ENCODE measurements at places on chromosomes 4 and X.
A peak's percentile ranks its signal among the peaks of the same experiment; 100 is the strongest.

- no peak for DNase-seq
Observed at GRCh38 chrX:36650622-36651021, 357.5 kb upstream of the FAM47C start.

DNA sequence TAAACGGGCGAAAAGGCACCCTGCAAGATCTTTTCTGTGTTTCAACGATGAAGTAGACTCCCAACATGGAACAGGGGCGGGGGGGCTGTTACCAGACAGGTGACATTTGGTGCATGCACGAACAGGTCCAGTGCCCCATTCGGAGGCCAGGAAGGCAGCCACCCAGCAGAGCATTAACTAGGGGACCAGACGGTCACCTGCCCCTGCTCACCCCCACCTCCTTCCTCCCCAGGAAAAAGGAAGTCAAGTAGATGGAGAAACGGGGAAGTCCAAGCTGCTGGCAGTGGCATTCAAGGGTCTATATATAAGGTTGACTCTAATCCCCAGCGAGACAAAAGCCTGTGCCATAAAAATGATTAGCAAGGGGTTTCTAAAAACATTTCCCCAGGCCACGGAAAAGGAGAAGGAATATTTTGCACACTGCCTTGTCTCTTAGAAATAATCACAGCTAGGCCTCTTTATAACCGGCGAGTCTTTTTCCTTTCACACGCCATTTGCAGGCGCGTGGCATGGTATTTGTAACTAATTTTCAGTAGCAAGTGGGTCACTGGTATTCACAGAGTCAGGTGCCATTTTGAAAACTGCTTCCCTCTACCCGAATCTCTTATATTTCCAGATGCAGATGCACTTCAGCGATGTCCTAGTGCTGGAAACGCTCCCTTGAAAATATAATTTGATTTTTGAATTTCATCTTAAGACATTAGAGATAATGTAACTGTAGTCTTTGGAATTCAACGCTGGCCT, 1.2 kb upstream of the TMSB4X start:
- DNase-seq = no peak

- no peak for DNase-seq
Observed at GRCh38 chr4:104519588-104519987, 24.9 kb upstream of the CXXC4 start.

DNA sequence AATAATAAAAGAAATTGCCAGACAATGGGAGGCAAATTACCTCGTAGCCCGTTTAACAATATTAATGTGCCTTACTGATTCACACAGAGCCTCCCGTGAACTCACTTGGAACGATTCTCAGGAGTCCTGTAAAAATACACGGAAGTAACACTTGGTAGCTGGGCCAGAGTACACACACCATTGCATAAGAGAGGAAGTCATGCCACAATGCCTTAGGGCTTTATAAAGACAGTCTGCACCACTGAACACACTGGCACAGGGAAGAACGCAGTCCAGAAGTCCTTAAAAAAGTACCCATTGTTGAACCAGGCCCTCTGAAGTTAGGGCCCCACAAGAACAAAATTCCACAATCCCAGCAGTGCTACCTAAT, 15.1 kb downstream of the SLC2A9 start:
- no peak for DNase-seq

DNA sequence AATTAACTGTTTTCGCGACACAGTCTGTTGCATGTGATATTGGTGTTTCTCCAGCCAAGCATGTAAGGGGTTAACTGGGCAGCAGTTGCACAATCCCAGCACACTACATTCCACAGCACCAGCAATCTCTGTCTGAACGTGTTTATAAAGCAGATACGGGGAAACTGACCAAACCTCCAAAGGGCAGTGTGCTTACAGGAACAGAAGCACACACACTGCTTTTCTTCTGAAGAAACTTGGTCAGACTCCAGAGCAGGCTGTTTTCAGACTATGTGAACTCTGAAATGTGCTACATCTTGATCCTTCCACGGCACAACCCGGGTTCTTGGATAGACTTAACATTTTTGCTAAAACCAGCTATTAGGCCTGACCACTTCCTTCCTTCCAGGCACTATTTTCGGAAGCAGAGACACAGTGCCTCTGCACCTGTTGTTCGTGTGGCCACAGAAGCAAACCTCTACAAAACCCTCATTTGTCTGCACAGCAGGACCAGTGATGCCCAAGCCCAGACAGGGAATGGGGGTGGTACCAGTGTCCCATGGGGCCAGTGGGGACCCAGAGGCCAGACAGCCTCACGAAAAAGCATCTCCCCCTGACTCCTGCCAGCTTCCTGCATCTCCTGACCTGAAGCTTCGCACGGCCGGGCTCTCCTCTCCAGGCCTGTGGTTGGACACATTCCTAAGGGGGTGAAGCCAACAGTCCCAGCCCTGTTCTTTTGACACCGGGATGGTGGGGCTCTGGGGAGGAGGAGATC, 90.1 kb downstream of the IRF2 start:
- DNase-seq = no peak

DNA sequence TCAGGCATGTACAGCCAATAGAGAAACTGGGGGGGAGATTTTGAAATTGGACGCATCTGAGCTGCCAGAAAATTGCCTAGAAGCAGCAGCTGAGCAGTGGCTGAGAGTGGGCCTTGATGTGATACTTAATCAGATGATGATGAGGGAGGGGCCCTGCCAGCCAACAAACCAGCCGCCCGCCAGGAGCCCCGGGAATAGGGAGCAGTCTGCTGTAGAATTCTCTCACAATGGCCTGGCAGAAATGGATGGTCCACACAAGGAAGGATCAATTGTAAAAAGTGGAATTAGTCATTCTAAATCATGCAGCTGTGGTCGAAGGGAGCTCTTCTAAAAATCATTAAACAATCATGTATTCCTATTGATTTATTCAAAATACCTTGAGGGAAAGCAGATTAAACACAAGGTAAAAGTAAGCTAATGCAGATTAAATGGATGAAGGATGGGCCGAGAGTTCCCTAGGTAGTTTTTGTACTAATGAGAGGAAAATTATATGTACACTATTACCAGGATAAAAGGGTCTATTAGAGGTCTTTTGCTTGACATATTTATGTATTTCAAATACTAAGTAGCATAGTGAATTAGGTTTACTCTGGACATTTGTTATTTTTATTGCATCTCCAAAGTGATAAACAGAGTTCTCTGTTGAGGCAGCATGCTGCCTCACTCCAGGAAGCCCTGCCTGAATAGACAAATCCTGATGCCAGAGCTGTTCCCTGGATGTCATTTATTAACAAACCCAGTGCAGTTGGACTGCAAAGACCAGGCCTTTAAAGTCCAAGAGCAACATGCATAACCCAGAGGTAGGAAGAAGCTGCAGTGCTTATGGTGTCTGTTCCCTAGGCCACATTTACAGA, 91.3 kb downstream of the NKX6-1 start:
- no peak for DNase-seq

GRCh38 chr4:52231526-52231925, 180.4 kb downstream of the SPATA18 start:
- DNase-seq = no peak

DNA sequence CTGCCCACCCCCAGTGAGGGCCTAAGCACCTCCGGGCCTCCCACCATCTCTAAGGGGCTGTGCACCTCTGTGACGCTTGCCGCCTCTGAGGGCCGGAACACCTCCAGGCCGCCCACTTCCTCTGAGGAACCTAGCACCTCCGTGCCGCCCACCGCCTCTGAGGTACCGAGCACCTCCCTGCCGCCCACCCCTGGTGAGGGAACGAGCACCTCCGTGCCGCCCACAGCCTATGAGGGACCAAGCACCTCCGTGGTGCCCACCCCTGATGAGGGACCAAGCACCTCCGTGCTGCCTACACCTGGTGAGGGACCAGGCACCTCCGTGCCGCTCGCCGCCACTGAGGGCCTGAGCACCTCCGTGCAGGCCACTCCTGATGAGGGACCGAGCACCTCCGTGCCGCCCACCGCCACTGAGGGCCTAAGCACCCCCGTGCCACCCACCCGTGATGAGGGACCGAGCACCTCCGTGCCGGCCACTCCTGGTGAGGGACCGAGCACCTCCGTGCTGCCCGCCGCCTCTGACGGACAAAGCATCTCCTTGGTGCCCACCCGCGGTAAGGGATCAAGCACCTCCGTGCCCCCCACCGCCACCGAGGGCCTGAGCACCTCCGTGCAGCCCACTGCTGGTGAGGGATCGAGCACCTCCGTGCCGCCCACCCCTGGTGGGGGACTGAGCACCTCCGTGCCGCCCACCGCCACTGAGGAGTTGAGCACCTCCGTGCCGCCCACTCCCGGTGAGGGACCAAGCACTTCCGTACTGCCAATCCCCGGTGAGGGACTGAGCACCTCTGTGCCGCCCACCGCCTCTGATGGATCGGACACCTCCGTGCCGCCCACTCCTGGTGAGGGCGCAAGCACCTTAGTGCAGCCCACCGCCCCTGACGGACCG, 977 bp downstream of the MAGEE1 start:
- DNase-seq = no peak

DNA sequence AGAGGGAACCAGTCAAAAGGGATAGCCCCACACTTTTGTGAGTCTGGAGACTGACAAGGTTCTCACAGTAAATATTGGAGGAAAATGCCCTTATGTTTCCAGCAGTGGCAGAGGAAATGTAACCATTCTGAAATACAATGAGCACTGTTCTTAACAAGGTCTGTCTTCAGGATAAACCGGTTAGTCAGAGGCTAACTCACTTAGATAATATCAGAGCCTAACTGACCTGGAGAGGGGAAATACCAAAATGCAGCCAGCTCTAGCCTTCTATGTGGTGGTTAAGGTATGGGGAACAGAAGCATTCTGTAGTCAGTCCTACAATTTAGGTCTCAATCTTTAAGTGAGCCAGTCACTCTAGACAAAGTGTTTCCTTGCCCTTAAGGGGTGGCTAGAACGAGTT, 70.8 kb downstream of the TBCK start:
- no peak for DNase-seq

GRCh38 chr4:13710246-13710885, 82.8 kb upstream of the BOD1L1 start:
- DNase-seq = no peak

- DNase-seq = no peak
Observed at GRCh38 chrX:25544641-25545040, 528.9 kb upstream of the ARX start.

DNA sequence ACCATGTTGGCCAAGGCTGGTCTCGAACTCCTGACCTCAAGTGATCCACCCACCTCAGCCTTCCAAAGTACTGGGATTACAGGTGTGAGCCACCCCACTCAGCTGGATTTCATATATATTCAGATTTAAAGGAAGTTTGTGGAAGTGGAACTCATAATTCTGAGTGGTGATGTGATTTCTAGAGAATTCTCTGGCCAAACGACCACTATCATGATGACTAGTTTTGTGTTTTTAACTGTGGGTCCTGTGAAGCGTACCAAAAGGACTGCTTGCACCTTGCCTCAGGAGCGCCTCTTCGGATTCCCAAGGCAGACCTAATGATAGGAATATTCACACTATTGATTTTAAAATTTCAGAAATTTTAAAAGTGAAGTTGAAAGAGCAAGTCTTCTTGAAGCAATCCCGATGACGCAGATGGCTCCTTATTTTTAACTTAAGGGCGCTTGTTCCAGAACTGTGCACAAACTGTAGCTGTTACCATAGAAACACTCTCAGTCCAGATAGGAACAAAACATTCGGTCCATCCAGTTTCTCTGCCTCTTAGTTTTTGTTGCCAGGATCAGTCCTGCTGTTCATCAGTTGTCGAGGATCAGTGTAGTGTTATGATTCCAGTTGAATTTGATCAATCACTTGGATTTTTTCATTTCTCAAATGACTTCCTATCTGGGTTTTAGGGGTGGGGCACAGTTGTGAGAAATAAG, 51.7 kb upstream of the CLCN4 start:
- no peak for DNase-seq

GRCh38 chr4:56649445-56650261, 31.4 kb downstream of the HOPX start:
- DNase-seq = no peak

- DNase-seq = no peak
Observed at GRCh38 chr4:159240687-159241086, 137.8 kb downstream of the RAPGEF2 start.

DNA sequence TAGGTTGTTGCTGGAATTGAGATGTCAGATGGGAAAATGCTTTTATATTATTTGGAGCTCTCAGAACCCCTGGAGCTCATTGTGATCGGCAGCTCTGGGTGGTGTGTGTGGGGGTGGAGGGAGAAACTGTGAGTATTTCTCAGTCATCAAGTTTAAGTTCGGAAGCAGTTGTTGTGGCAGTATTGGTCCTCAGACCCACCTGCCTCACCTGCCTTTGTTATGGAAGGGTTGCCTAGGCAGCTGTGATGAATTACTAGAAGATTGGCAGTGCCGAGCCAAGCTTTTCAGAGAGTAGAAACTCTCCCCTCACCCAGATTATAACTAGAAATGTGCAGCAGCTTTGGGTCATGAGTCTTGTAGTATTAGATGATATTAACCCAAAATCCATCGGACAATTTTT, 9.5 kb downstream of the IGSF1 start:
- DNase-seq = no peak

DNA sequence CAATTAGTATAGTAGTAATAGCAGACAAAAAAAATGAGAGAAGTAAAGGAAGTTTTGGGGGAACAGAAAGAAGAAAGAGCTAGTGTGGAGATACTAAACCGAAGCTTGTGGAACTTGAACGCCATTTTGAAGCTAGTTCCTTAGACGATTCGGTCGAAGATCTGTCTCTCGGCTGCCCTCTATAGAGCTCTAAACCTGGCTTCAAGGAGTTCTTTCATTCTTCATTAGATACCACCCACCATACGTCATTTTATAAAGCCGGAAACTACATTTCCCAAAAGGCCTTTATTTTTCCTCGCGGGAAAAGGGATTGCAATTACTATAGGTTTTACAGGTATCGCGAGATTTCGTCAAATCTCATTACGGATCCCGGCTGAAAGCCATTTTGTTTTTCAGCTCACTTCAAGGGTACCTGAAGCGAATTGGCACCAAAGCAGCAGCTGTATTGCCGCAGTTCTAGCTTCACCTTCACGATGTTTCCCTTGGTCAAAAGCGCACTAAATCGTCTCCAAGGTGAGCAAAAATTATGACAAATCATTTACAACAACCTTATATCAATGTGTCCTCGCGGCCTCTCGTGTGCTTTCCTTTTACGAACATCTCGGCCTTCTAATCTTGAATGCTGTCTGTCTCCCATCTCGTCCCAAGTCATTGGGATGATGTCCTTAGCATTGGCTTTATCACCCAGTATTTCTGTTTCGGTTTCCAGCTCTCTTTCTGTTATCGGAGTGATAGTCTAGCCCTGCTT, at the start of gene COX7B:
TSS of gene COX7B (plus strand) at position 388 of the 748 bp plus-strand sequence. CDS start at position 474, 86 bp downstream.
- DNase-seq = peak; percentile 80

- no peak for DNase-seq
Observed at GRCh38 chr4:40840255-40840984, 90.7 kb downstream of the NSUN7 start.

DNA sequence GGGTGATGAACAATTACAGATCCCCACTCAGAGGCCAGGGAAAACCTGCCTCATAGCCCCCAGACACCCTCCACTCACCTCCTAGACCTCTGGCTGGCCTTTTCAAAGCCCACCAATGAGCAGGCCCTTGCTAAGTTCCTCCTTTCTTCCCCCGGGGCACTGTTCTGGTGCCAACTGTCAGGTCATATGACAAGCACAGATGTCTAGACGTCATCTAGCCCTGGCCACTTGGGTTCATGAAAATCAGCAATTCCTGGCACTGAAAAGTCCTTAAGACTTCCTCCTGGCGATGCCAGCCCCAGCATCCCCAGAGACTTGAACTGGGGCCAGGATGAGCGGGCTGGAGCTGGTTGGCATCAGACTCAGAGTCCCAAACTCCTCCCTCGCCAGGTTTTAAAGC, 115.6 kb upstream of the NALF2 start:
- no peak for DNase-seq

- no peak for DNase-seq
Observed at GRCh38 chr4:83216959-83217683, 67.5 kb downstream of the COQ2 start.

All from NCI-H187 (cell line).